SW 1271 (cell line): ENCODE measurements at places on chromosomes 7 and 10.
A peak's percentile ranks its signal among the peaks of the same experiment; 100 is the strongest.

- peak; percentile 58 for DNase-seq
These were observed 58.1 kb upstream of the ST8SIA6 start for GRCh38 chr10:17512341-17513001.

GRCh38 chr7:45294559-45294958, 137.0 kb downstream of the RAMP3 start:
- no peak for DNase-seq

GRCh38 chr10:80277016-80277415, 12.4 kb downstream of the MAT1A start:
- no peak for DNase-seq

DNA sequence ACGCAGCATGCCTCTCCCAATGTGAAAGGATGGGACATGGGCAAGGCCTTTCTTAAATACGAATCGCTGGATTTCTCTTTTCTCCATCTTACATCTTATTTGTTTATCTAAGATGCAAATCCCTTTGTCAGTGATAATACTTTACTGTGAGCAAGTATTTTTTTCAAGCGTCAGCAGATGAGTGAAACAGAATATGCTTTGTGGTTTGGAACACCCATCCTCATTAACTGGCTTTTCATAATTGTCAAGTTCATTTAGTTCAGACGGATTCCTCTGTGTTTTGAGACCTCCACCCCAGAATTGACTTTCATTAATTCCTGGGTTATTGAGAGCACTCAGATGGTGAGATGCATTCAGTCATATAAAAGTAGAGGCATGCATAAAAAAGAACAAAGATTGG, 149.8 kb downstream of the NSUN6 start:
- no peak for DNase-seq

DNA sequence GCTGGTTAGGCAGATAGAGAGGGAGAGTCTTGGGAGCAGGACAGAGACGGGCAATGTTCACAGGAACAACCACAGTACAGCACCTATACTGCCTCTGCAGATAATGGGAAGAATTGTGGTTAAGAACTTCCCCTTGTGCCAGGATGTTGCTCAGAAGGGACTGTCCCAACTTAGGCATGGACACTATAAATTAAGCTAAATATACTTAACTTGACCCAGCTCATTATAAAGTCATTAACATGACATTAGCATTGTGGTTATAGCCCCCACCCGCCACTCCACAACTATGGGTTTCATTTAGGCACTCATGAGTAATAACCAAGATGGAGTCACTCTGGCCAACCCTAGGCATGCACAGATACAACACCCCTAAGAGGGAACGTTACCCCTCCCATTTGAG, 310.9 kb upstream of the NRG3 start:
- no peak for DNase-seq

DNA sequence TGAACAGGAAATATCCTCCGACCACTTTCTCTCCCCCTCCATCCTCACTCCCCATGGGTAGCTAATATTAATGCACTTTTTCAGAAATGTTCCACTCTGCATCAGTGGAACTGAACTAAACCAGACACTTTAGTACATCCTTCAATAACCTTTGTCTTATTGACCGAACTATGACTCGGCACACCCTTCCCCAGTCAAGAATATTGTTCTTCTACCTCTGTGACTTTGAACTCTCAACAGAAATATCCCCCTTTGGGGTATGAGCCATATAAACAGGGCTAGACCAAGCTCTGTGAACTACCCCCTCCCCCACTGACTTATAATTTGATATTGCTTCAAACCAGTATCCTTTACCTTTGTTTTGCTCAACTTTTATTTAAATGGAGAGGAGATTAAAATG, 57.9 kb upstream of the CAPZA2 start:
- DNase-seq = no peak

- DNase-seq = no peak
These were observed 100.0 kb upstream of the PRR15 start for GRCh38 chr7:29463504-29464158.

DNA sequence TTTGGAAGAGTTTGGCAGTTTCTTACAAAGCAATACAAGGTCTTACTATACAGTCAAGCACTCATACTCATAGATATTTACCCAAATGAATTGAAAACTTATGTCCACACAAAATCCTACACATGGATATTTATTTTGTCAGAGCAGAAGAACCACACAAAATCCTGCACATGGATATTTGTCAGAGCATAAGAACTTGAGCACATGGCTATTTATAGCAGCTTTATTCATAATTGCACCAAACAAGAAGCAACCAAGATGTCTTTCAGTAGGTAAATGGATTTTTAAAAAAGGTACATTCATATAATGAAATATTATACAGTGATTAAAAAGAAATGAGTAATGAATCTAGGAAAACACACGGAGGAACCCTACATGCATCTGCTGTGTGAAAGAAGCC, 115.4 kb downstream of the BTAF1 start:
- DNase-seq = no peak

GRCh38 chr10:96131621-96132020, 1.5 kb downstream of the ZNF518A start:
- DNase-seq = no peak

GRCh38 chr10:121616291-121616690, 18.0 kb upstream of the FGFR2 start:
- no peak for DNase-seq

- DNase-seq = no peak
These were observed 29.1 kb upstream of the CABCOCO1 start for GRCh38 chr10:61633665-61634064.

GRCh38 chr7:32259931-32260596, 189.9 kb upstream of the PDE1C start:
- no peak for DNase-seq

GRCh38 chr10:784403-785088, 95.1 kb upstream of the DIP2C start:
- DNase-seq = no peak

GRCh38 chr10:5618829-5619228, 47.6 kb downstream of the ASB13 start:
- DNase-seq = no peak

DNA sequence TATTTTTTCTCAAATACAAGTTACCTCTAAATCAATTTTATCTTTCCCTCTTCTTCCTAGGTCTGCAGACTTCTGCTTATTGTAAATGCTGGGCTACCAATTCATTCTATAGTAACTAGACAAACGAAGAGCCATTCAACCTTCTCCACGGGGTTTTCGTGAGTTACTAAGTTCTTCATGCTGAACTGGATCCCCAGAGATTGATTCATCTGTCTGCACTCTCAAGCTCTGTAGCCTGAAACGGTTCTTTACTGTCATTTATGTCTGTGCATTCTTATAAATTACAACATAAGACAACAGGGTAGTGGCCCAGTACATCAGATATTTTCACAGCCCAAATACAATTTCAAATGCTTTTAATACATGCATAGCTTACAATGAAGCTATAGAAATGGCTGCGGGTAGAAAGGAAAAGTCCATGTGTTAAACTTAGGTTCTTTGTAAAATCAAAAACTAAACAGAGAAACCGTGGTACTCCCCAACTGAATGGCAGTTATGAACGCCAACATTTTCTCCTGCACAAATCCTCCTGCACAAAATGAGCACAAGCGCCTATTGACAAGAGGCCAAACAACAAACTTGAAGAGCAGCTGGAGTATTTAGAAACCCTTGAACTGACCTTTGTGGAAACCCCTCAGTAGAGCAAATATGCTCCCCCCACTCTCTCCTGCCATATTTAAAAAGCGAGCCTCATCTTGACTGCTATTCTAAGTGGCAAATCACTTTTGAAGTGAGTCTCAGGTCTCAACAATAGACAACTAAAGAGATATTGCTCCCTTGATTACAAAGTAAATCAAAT, 20.7 kb downstream of the LAMB1 start:
- DNase-seq = no peak

DNA sequence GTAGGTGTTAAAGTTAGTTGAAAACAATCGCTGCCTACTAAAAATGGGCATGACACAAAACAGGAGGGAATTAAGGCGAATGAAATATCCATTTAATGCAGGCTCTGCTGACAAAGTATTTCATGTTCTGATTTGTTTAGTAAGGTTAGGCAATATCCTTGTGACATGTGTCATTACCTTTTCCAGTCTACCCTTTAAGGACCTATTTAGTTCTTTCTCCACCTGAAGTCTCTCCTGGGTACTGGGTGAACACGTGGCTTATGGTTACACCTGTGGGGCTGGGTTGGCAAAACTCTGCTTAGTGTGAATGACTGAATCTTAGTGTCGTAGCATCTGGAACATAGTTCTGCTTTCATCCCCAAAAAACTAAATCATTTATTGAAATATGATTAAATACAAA, 313.5 kb downstream of the CCDC3 start:
- DNase-seq = no peak

GRCh38 chr10:101414034-101414433, 60.1 kb downstream of the BTRC start:
- DNase-seq = no peak

- DNase-seq = no peak
These were observed 4.8 kb upstream of the EVX1 start for GRCh38 chr7:27237735-27238334.

DNA sequence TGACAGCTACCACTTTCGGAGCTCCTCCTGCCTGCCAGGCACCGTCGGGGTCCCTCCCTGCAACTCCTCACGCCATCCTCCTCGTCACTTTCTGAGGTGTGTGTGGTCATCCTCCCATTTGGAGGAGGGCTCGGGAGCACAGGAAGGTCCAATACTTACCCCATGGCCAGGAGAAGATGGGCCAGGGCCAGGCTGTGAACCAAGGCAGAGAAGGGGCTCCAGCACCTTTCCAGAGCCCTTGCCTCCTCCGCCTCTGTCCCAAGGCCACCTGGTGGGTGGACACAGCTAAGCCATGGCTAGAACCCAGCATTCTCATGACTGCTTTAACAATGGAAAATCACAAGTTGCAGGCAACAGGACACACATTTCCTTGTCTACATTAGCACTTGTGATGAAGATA, 215.5 kb downstream of the TCERG1L start:
- DNase-seq = no peak

DNA sequence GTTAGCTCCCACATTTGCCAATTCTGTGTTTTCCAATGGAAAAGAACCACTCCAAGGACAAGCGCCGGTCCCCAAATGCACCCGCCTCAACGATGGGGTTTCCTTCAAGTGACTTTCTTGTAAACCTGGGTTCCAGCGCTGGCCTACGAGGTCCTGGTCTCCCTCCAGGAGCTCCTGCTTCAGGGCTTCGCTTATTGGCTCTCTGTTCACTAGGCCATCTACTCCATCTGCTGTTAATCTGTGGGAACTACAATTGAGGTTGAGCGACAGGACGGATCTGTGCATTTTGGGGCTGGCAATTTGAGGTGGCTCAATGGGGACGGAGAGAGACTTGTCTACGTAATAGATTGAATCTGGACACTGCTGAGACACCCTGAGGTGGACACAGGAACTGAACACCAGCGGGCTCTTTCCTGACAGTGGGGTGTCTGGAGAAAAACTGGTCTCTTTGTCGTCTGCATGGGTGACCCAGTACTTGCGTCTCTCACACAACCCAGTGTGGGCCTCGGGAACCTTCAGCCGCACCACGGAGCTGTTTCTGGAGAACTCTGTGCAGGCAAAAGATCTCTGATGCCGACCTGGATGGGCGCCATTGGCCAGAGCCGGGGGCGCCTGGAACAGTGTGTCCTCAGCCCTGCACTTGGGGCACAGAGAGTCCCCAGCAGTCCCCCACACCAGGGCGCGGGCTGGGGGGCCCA, 115.9 kb upstream of the ADAM12 start:
- DNase-seq = no peak
